Forelimb muscle (tissue), 1 donor: ENCODE measurements at places on chromosomes 4 and X. TPM values are rescaled to one million over a fixed set of nuclear protein-coding genes. Genes with fewer than 3 reads are reported as not detected.

GRCh38 chr4:107823870-107824349 lies 822 bp upstream of the SGMS2 start:
- no peak for DNase-seq

DNA sequence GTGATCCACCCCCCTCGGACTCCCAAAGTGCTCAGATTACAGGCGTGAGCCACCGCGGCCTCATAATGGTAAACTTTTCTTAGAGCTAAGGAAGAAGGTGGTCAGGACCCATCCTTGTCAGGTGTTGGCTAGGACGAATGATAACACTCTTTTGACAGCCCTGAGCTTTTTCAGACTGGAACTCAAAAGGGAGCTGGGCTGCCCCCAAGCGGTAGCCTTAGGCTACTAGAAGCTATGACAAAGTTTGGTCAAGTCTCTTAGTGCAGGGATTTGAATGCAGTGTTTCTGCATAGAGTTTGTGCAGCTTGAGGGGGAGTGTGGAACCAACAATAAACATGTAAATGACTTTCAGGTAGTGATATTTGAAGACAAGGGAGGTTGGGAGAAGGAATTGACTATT lies 11.8 kb upstream of the HSD17B10 start:
- DNase-seq: no peak

DNA sequence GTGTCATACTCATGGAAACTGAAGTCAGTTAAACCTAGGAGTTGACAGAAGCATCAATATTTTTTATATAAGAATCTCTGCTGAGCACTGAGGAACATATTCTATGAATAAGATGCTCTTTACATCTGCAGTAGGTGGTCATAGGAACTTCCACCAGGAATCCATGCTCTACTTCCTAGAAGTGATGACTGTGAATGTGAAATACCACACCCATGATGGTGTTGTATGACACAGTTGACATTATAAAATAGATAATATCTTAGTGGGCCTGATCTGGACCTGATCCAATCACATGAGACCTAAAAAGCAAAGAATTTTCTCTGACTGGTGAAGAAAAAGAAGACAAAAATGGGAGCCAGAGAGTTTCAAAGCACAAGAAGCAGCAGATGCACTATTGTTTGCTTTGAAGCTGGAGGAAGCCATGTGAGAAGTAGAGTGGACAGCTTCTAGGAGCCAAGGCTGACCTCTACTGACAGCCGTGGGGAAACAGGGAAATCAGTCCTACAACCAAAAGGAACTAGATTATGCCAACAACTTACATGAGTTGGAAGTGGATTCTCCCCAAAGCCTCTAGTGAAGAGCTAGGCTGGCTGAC lies 68.6 kb upstream of the HS3ST1 start:
- DNase-seq: no peak

GRCh38 chr4:102732678-102733077 lies 28.1 kb downstream of the MANBA start:
- DNase-seq: no peak

- no peak for DNase-seq
Measured at GRCh38 chrX:71815121-71815905, 52.2 kb downstream of the CXorf49B start.

GRCh38 chr4:46890056-46890455 lies 19.0 kb downstream of the COX7B2 start:
- no peak for DNase-seq

- DNase-seq: no peak
Measured at GRCh38 chr4:173039617-173040577, 128.7 kb upstream of the GALNT7 start.

GRCh38 chr4:4590546-4590945 lies 48.7 kb upstream of the STX18 start:
- no peak for DNase-seq

The AMER1 gene
- 6.6 TPM for polyA plus RNA-seq

DNA sequence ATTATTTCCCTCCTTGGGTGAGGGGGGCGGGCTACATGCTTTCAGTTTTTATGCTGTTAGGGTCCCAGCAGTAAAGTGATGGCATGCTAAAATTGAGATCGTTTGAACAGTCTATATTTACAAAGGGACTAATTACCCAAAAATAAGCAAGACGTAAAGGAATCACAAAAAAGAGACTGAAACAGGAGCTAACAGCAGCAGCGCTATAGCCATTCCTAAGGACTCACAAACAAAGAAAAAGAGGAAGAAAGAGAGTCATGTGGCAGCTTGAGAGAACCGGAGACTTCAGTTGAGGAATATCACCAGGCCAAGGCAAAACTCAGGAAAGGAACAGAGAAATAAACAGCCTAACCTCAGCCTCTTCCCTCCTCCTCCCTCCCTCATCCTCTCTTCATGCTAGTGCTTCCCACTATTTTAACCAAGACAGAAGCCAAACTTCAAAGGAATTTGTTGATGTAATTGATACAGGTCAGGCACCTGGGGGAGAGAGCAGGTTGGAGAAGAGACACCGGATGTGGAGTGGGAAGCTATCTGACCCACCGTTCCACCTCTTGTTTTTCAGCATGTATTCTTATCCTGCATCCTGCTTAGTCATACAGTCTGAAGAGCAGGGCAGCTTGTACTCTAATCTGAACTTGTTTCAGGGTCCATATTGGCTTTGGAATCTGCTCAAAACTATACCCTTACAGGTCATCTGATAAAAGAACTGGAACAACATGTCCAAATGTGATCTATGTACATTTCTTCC lies 383.7 kb downstream of the NAF1 start:
- DNase-seq: no peak

- no peak for DNase-seq
Measured at GRCh38 chrX:13087322-13088155, 43.1 kb upstream of the FAM9C start.

The CDKL2 gene
- polyA plus RNA-seq: 0.14 TPM

- no peak for DNase-seq
Measured at GRCh38 chr4:784401-785331, 41.3 kb downstream of the CPLX1 start.

GRCh38 chr4:15809058-15809457 lies 30.9 kb downstream of the CD38 start:
- DNase-seq: no peak

GRCh38 chr4:140581078-140581477 lies 12.3 kb upstream of the UCP1 start:
- no peak for DNase-seq

- no peak for DNase-seq
Measured at GRCh38 chr4:34258176-34258575, 1986.1 kb downstream of the ARAP2 start.

GRCh38 chr4:97003715-97004114 lies 1139.6 kb downstream of the STPG2 start:
- DNase-seq: no peak

The GPC3 gene
- polyA plus RNA-seq: 288 TPM

DNA sequence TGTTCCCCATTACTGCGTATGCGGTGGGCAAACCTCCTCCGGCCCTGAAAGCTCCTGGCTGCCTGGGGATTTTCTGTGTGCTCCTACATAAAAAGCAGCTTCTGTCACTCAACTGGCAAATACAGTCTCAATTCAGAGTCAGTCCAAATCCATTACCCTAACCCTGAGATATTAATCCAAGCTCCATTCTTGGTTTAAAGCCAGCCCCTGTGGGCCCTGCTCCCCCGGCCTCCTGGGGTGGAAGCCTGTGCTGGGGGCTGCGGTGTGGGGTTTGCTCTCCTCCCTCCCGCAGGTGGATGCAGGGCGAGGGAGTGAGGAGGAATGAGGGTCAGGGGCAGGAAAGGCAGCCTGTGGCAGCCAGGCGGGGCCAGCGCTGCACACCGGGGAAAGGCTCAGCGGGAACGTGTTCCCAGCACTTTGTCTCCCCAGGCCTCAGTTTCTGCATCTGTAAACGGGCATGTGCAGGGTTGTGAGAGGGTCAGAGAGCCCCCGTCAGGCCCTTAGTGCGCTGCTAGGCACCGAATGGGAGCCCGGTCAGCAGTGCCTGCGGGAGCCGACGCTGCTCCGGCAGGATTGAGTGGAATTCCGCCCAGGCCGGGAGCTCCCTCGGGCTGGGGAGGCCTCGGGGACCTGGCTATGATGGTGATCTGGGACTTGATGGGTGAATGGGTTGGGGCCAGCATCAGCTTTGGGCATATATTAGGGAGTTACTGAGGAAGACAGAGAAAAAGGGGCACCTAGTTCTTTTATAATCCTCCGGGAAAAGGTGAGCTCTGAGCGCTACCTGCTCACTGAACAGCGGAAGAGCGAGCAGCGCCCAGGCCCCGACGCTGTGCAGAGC lies 6.3 kb upstream of the RGS12 start:
- DNase-seq: no peak

The CT45A2 gene
- polyA plus RNA-seq: not detected

The CENPE gene
- 4.3 TPM for polyA plus RNA-seq

GRCh38 chr4:87007528-87008446 lies 73.0 kb downstream of the AFF1 start:
- DNase-seq: no peak

DNA sequence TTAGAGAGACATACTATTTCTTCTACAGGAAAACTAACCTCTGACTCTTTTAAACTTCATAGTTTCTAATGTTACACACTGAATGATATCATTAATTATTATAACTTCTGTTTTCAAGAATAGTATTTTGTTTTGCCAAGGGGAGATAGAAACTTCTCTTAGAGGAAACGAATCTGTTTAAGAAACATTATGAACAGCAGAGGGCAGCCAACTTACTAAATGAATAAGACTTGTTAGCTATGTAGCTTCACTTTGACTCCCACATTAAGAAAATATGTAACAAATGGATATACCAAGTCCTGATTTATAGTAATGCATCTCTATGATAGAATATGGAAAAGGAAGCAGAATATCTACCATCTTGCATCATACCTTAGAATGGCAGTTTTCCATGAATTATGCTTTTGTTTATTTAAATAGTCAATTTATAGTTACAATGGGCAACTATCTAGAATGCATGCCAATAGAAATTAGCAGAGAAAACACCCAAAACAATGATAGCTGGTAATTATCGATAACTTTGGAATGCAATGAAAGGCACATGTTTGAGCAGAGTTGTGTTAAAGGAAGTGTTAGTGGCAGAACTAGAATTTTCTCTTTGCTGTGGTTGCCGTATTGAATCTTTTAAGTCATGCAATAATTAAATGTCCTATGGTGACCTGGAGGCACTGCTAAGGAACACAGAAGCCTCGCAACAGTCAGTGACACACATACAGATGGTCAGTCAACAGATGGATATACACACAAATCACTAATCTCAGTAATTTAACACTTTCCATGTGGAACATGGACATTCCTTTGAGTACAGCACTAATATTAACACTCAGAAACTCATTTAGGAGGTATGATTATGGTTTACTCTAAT lies 105.7 kb upstream of the PDLIM3 start:
- peak; percentile 52 for DNase-seq

GRCh38 chrX:40064055-40064597 lies 33.6 kb downstream of the BCOR start:
- DNase-seq: no peak
